ENCODE measurements at places on chromosomes 5 and 9.

- DNase-seq, result no peak
Measured at GRCh38 chr9:97933297-97933998, 4.5 kb downstream of the HEMGN start.

- DNase-seq, result no peak
Measured at GRCh38 chr9:31445357-31445756, 939.1 kb upstream of the ACO1 start.

- DNase-seq, result no peak
Measured at GRCh38 chr5:111478266-111478665, 34.1 kb downstream of the STARD4 start.

DNA sequence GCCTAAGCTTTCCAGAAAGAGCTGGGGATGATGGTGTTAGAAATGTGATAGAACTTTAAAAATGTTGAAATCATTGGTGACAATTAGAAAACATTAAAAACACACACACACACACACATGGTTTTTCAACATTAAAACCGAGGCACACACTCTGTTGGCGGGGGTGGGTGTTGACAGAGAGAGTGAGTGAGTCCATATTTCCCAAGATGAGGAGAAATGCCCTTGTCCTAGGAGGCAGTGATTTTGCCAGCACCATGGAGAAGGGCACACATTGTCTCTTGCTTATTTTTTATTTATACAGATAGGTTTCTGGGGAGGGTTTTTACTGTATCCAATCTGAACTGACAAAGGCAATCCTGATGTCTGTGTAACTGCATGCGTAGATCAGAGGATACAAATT lies 152.5 kb downstream of the INSYN2B start:
- no peak for DNase-seq

DNA sequence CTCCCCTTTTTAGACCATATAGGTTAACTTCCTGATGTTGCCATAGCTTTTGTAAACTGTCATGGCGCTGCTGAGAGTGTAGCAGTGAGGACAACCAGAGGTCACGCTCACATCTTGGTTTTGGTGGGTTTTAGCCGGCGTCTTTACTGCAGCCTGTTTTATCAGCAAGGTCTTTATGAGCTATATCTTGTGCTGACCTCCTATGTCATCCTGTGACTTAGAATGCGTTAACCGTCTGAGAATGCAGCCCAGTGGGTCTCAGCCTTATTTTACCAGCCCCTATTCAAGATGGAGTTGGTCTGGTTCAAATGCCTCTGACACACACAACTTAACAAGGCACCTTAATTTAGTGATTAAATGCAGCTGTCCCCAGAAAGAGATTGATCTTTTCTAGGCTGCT lies 23.9 kb upstream of the KDM4C start:
- DNase-seq, result no peak

DNA sequence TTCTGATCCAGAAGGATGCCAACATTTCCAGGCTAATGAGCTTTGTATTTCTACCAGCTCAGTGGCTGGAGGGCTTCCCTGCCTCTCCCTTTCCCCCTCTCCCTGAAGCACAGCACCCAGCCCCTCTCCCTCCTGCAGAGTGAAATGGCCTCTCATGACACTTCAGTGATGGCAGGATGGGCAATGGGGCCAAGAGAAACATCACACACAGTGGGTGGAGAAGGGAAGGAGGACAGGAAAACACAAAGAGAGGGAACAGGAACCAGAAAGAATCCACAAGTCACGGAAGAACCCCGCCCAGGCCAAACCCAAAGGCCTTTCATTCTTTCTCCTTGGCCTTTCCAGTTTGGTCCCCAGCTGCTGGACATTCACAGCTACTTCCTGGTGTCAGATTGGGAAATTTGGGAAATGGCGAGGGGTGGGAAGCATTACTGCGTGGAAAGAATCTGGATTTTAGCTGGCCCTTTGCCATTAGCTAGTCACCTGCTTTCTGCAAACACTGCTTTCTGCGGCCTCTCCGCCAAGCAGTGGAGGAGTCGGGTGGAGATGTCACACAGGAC lies 82.6 kb downstream of the GLDC start:
- DNase-seq, result no peak

GRCh38 chr5:64622991-64623390 lies 67.3 kb upstream of the SHISAL2B start:
- DNase-seq, result no peak

DNA sequence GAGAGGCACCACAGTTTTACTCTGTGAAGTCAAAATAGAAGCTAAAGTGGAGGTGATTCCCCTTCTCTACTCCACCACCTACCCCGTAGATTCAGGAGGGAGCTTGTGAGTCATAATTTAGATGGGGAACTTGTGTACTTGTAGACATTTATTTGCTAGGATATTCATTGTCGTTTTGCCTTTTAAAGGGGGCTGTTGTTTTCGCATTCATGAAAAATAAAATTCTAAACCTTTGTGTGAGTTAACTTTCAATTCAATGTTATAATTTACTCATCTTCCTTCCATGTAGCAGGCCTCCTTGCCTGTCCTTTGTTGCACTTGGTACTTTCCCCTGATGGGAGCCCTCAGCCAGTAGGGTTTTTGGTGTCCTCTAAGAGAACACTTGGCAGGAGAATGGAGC lies 22.0 kb downstream of the SECISBP2 start:
- no peak for DNase-seq

DNA sequence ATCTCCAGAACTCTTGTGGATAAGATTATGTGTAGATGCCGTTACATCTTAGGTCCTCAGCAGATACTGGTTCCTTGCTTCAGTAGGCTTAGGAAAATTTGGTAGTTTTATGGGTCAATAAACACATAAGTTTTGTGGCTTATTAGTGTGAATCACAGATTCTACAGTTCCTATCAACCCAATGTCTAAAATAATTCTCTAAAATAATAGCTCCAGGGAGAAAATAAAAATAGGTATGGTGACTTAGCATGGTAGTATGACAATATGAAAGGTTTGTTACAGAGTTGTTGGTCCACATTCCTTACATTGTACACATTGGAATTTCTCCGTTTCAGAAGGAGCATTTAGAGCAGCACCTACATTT lies 91.7 kb downstream of the AOPEP start:
- no peak for DNase-seq

DNA sequence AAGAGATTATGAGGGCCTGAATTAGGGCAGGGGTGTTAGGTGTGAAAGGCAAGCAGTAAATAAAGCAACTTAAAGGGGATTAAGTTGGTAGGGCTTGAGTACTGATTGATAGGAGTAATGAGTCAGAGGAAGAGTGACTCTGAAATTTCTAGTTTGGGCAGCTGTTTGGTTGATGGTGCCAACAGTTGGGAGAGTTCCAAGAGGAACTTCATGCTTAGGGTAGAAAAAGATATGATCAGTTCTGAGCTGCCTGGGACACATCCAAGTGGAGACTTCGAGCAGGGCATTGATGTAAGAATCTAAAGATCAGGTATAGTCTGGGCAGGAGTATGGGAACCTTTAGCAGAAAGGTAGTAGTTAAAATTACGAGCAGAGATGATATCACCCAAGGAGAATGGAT lies 10.2 kb downstream of the MAMDC2 start:
- DNase-seq, result no peak

- DNase-seq, result no peak
Measured at GRCh38 chr5:157100140-157100679, 8.6 kb downstream of the HAVCR2 start.

GRCh38 chr9:110918316-110919049 lies 119.8 kb downstream of the LPAR1 start:
- no peak for DNase-seq

- no peak for DNase-seq
Measured at GRCh38 chr9:130624154-130624553, 40.2 kb upstream of the PRDM12 start.

DNA sequence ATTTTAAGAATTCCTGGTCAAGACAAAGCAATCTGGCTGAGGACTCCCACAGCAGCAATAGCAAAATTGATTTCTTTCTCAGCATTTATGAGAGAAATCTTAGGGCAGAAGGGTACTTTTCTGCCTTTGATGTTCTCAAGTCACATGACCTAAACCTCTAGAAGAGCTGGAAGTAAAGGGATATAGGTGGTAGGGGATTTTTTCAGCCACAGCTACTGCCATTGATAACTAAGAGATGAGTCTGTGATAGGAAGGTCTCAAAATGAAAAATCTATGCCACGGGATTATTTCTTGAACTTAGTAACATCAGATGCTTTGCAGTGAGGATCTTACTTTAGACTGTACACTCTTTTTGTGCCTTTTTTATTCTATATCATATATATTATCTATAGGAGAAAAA lies 35.6 kb downstream of the IL6ST start:
- no peak for DNase-seq

- DNase-seq, result no peak
Measured at GRCh38 chr9:4021621-4022213, 278.2 kb downstream of the GLIS3 start.

- DNase-seq, result no peak
Measured at GRCh38 chr9:90449213-90449925, 193.3 kb downstream of the DIRAS2 start.

DNA sequence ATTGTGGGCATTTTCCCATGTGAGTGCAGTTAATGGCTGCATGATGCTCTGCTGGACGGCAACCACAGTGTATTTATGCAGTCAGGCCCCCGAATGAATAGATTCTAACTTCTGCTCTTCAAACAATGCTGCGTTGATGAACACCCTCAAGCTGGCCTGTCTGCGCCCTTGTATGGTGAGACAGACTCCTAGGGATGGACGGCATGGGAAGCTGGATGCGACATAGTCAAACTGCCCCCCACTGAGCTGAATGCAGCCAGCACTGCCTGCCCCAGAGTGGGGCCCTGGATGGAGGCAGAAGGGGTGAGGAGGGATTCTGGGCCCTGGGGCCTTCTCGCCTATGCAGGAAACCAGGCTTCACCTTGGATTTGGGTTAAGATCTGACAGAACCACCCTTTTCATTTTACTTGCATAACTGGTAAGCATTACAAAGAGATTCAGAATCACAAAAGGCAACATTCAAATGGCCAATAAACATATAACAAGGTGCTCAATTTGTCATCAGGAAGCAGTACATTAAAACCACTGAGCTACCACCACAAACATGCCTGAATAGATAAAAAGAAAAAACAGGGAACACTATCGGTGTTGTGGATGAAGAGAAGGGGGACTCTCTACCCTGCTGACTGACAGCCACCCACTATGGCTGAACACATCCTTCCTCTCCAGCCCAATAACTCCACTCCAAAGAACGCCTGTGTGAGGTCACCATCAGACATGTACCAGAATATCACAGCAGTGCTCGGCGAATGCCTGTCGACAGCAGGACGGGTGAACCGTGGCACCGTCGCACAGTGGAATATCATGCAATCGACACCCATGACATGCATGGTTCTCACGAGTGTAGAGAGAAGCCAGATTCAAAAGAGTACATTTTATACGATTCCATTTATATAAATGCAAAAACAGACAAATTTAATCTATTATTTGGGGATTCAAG lies 79.1 kb downstream of the RAPGEF1 start:
- DNase-seq, result no peak

DNA sequence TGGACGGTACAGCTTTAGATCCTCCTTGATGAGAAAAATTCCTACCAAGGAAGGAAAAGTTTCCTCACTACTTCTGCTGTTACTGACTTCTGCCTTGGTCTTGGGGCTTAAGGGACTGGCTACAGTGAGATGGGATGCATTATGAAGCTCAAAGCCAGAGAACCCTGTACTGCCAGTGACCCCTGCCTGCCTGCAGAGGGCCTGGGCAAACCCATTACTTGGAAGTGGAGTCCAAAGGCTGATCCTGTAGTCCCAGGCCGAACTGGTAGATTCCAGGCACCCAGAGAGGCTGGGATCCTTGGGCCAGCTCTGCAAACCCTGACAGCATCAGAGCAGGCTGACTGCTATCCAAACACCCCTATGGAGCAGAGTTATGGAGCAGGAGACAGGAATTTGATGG lies 25.7 kb upstream of the NR5A1 start:
- DNase-seq, result no peak

DNA sequence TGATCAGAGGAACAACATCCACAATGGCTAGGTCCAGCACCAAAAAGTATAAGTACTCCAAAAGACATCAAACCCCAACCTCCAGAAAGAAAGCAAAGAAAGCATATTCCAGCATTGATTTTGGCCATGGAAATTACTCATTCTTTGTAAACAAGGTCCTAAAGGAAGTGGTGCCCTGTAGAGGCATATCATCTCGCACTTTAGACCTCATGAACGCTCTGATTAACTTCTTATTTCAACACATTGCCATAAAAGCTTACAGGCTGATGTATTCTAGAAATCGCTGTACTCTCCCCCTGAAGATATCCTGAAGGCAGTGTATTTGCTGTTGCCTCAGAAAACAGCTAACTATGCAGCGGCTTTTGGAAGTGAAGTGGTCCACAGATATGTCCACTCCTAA lies 82.7 kb upstream of the TNPO1 start:
- DNase-seq, result no peak

GRCh38 chr5:122218778-122219177 lies 89.4 kb downstream of the ZNF474 start:
- DNase-seq, result no peak

- no peak for DNase-seq
Measured at GRCh38 chr9:1979741-1980367, 35.3 kb upstream of the SMARCA2 start.

DNA sequence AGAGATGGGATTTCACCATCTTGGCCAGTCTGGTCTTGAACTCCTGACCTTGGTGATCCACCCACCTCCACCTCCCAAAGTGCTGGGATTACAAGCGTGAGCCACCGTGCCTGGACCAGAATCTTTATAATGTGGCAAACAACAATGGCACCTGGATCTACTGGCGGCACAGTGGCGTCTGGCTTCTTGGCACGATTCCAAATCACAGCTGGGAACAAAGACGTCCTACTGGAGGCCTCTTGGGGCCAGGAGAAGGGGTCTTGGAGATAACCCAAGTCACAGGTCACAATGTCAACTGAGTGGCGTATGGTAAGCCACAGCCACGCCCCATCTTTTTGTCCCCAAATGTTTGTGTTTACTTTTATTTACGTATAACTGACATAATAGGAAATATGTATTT lies 77.8 kb upstream of the RAPGEF1 start:
- DNase-seq, result no peak

GRCh38 chr5:124797665-124798087 lies 51.2 kb upstream of the ZNF608 start:
- DNase-seq, result no peak

- DNase-seq, result no peak
Measured at GRCh38 chr5:122192497-122193496, 63.5 kb downstream of the ZNF474 start.

GRCh38 chr9:109506097-109506712 lies 8.1 kb upstream of the PTPN3 start:
- no peak for DNase-seq

GRCh38 chr5:139633295-139634027 lies 14.7 kb upstream of the CXXC5 start:
- DNase-seq, result no peak

GRCh38 chr9:135088348-135088978 lies 995 bp downstream of the OLFM1 start:
- DNase-seq, result no peak

DNA sequence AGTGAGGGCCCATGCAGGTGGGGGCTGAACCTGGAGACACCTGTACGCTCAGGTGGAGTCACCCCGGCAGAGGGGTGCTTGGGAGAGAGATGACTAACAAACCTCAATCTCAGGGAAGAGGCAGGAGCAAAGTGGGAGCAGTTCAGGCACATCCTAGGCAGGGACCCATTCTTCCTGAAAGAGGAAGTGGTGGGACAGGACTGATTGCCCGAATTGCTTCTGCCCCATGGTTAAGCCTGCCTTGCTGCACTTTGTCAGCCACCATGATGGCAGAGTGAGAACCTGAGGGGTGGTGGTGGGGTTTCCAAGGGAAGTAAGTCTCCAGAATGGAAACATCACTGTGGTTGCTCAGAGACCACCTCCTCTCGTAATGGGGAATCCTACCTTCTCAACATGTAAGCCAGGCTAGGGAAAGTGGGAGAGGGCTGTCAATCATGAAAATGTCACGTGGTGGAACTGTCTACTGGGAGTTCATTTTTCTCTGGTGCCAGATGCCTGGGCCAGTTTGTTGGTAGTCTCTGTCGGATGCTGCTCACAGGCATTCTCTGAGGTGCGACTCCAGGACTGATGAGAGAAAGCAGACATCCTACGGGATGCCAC lies 150.4 kb downstream of the HSPA4 start:
- DNase-seq, result no peak

Data from activated naive CD4-positive, alpha-beta T cell (primary cell).